Stimulated activated CD8-positive, alpha-beta memory T cell treated with anti-CD3 and anti-CD28 coated beads, Interleukin-12 subunit alpha, Interleukin-12 subunit beta, amount 100 ng/mL, for 4 hours (primary cell): ENCODE measurements at places on chromosomes 2 and 18.

GRCh38 chr2:222272446-222273015, 26.3 kb downstream of the PAX3 start:
- DNase-seq, result no peak

DNA sequence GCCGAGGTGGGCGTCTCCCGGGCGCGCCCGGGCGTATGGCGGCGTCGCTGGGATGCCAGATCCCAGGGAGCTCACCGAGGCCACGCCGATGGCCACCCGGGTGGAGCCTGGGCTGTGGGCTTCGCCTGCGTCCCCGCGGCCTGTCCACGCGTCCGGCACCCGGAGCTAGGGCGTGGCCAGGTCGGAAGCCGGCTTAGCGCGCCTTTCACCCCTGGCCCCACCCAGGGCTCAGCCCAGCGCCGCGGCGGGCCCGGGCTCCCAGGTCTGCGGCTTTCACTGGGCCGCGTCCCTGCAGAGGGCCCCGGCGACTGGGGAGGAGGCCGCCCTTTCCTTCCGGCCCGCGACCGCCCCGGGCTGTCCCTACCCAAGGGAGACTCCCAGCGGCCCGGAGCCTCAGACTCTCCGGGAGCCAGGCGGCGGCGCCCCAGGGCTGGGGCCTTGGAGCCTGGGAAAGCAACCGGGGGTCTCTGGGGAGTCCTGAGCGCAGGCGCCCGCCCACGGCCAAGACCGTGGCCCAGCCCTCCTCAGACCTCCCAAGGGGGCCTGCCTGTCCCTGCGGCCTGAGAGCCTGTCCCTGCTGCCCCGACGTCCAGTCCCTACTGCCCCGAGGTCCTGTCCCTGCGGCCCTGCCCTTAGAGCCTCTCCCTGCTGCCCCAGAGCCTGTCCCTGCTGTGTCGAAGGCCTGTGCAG, 36.3 kb upstream of the ITM2C start:
- DNase-seq, result no peak

DNA sequence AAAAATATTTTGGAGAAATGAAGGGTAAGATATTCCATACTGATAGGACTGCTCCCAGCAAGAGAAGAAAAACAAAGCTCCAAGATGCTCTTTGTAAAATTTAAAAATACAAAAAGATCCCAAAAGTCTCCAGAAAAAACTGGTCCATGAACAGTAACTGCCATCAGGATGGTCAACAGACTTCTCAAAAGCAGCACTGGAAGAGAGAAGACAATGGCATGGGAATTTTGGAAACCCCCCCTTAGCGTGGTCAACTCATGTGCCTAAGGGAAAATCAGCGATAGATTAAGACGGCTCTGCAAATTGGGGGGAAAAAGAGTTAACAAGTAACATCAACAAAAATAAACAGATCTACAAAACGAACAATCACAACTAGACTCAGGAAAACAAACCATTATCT, 23.6 kb downstream of the B4GALT6 start:
- no peak for DNase-seq

DNA sequence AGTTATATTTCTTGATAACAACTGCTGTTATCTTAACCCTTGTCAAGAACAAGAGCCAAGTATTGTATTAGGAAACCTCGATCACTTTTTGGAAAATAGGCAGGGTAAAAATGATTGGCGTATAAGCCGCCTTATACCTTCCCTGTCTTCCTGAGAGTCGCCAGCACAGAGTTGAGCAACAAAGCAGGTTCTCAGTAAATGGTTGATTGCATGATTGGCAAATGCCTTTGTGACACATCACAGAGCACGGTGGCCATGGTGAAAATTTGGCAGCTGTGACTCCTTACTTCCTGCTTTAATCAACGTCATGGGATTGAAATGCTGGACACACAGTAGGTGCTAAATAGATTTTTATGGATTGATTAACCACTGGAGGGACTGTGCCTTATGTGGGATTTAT, 3.9 kb upstream of the KLHL29 start:
- no peak for DNase-seq

DNA sequence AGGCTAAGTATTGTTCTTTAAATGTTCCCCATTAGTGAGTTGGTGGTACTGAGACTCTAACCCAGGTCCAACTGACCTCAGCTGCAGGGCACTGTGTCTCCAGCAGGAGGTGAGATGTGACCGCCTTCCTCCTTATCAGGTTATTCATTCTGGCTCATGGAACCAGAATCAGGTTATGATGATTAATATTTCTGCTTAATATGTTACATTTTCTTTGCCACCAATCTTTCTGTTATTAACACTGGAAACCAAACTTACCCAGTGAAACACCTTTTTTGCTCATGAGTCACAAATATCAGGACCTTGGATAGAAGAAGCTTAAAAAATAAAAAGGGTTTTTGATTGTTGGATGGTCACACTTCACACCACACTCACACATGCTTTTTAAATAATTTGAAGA, 85.4 kb downstream of the DPP4 start:
- no peak for DNase-seq

GRCh38 chr18:49510393-49511115, 23.5 kb upstream of the C18orf32 start:
- peak; percentile 13 for DNase-seq

- DNase-seq, result no peak
These were observed 7.3 kb downstream of the INSIG2 start for GRCh38 chr2:118095610-118096009.

DNA sequence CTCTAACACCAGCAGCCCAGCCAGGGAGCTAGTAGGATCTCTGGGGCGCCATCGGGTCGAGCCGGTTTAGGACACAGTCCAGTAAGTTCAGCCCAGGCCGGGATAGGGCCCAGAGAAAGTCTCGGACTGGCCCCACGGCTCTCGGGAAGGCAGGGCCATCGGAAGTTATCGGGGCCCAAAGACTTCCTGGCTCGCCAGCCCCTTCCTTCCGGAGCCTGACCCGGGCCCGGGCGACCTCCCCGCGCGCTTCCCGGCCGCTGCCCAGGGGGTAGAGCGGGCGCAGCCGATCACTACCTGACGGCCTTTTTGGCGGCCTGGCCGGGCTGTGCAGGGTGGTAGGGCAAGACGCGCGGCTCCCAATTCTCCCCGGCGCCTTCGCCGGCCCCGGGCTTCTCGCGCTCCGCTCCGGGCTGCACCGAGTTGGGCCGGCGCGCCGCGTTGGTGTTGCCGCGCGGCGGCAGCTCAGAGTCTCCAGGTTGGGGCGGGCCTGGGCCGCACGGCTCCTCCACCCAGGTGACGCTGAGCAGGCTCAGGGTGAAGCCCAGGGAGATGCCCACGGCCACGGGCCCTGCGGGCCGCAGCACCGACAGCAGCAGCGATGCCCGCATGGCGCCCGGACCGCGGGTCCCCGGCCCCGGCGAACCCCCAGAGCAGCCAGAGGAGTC, 546 bp downstream of the CHPF start:
- no peak for DNase-seq

DNA sequence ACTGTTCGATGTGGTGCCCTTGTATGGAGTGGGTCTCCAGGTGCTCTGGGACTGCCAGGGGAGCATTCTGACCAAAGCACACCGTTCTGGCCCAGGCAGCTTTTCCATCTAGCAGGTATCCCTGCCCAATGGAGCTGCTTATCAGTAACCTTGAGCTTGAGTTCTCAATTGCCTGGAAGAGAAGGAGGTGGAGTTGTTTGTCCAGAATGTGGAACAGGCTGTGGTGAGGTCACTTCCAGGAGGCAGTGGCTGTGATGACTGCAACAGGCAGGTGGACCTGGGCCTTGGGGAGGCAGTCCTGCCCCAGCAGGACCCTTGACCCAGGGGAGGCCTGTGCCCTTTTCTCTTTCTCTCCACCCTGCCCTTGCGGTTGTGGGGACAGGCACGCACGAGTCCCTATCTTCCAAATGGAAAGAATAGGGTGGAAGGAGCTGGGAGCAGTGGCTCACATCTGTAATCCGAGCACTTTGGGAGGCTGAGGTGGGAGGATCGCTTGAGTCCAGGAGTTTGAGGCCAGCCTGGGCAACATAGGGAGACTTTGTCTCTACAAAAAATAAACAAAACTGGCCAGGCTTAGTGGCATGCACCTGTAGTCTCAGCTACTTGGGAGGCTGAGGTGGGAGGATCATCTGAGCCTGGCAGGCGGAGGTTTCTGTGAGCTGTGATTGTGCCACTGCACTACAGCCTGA, 66.2 kb upstream of the MCFD2 start:
- no peak for DNase-seq

DNA sequence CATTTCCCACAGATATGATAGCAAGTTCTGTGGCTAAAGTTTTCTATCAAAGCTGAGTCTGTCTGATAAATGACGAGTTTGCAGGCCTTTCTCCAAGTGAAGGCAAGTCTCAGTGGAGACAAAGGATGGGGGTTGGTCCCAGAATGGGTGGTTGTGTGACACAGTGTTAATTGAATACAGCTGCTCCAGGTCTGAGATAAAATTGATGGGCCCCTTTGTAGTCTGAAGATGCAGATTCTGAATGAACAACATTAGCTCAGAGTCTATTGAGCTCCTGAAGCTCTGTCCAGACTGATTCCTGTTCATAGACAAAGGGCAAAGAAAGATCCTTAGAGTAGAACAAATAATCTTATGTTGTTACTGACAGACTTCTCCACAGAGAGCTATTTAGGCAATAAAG, 296.9 kb upstream of the CYRIA start:
- no peak for DNase-seq

GRCh38 chr2:27690052-27690451, 26.4 kb downstream of the SLC4A1AP start:
- DNase-seq, result no peak

GRCh38 chr2:75157435-75157834, 41.9 kb downstream of the TACR1 start:
- DNase-seq, result no peak

DNA sequence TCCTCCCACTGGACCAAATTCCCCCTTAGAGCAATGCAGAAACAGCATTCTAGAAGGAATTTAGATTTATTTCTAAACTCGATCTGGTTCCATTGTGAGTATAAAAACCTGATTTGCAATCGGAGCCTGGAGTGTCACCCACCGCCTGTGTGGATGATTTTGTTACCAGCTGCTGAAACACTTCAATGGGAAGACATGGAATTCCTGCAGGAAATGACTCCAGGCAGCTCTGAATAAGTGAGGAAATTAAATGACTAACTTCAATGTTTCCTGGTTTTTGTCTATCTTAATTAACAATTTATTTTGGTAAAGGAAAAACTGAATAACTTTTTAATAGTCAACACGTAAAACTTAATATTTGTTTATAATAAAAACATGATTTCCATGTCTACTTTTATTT, 19.3 kb downstream of the CTAGE1 start:
- no peak for DNase-seq

DNA sequence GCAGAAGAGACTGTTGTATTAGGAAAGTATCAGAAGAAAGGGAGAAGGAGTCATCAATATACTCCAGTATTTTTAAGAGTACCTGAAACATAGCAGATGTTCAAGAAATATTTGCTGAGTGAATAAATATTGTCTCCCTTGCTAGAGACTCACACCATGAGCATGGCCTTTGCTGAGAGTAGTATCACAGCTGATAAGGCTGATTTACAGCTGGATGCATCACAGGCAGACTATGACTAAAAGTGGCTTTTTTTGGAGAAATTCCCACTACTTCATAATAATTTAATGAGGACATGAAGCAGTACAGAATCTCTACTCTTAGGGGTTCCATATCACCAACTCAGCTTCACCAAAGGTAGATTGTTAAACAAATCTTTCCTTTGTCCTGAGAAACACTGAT, 373.3 kb downstream of the RBM43 start:
- no peak for DNase-seq

DNA sequence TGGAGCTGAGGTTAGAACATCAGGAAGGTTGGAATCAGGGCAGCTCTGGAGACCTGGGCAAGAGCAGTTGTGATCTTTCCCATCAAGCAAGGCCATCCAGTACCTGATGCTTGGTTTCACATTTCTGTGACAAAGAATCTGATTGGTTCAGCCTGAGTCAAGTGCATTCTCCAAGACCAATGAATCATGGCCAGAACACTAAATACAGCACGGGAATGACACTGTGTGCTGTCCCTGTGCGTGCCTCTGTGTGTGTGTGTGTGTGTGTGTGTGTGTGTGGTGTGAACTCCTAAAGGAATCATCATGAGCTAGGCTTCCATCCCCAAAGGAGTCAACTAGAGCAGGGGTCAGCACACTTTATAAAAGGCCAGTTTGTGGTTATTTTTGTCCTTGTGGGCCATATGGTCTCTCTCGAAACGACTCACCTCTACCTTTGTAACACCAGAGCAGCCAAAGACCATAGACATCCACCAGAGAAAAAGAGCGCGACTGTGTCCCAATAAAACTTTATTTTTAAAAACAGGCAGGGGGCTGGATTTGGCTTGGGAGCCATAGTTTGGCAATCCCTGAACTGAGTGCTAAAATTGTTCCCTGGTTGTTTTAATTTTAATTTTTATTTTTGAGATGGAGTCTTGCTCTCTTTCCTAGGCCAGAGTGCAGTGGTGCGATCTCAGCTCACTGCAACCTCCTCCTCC, 99.7 kb downstream of the INHBB start:
- DNase-seq, result no peak
